ENCODE measurements at places on chromosomes 4 and X. TPM values are rescaled to one million over a fixed set of nuclear protein-coding genes. Genes with fewer than 3 reads are reported as not detected.

XK gene
- total RNA-seq = 9.3 TPM

PABPC1L2B gene
- total RNA-seq = not detected

GRCh38 chr4:13547485-13548041 lies 3.3 kb upstream of the NKX3-2 start:
- no peak for DNase-seq

DNA sequence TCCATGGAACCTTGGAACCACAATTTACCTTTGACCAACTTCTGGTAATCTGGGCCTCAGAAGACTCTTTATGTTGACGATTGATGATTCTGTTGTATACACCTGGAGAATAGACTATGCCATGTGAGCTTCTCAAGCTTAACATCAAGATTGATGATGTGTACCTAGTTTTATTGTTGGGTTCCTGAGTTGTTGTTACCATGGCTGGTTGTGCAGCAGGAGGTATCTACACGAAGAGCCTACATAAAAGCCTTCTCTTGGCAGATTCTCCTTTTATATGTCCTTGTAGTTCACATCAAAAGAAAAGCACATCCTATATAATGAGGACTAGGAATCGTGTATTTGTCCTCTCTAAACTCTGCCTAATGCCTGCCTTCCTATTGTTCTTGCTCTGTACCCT lies 272.0 kb downstream of the DTHD1 start:
- DNase-seq = no peak

GRCh38 chr4:21664355-21664754 lies 284.2 kb downstream of the KCNIP4 start:
- DNase-seq = no peak

- no peak for DNase-seq
These were observed 12.9 kb downstream of the DCTD start for GRCh38 chr4:182904211-182904761.

GRCh38 chrX:115606861-115607260 lies 45.9 kb downstream of the PLS3 start:
- DNase-seq = no peak

- DNase-seq = no peak
These were observed 12.5 kb downstream of the F8 start for GRCh38 chrX:155009994-155010472.

GRCh38 chrX:121011254-121011653 lies 25.7 kb upstream of the CT47A1 start:
- no peak for DNase-seq

DNA sequence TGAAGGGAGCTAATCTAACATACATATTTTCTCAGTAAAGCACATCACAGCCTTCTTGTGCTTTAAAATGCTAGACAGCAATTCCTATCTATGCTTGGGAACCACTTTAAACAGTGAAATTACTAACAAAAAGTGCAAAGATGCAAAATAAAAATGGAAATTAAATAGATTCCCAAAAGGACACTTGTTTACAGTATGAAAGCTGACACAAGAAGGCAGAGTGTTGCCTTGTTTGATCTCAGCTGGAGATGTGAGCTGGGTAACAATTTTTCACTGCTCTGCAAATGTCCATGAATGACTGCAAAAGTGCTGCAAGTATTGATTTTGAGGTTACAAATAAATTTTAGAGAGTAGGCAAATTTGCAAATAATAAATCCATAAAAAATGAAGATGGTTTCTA lies 22.3 kb downstream of the GRIA2 start:
- no peak for DNase-seq

GRCh38 chr4:37648084-37648817 lies 37.9 kb downstream of the RELL1 start:
- peak; percentile 61 for DNase-seq

GRCh38 chr4:2057382-2058065 lies 1.6 kb upstream of the NAT8L start:
- no peak for DNase-seq

- DNase-seq = no peak
These were observed 85.8 kb upstream of the PRPS1 start for GRCh38 chrX:107542500-107542899.

All from body of pancreas (tissue), 4 donors.